Caco-2 (cell line): ENCODE measurements at places on chromosomes 2 and 18. TPM values are rescaled to one million over a fixed set of nuclear protein-coding genes. Genes with fewer than 3 reads are reported as not detected.

GRCh38 chr2:45460825-45461224 is 150.2 kb downstream of the SRBD1 start:
- H3K27me3 ChIP-seq, result no peaks in the 10 kb centered on the region
- H3K4me1 ChIP-seq, result peaks cover 16% of the 10 kb centered on the region
- no peak for DNase-seq
- no peak overlapping the region for H3K4me3 ChIP-seq

GRCh38 chr2:10144771-10145518 is 22.4 kb downstream of the RRM2 start:
- H3K4me3 ChIP-seq, result no peak overlapping the region
- H3K4me1 ChIP-seq, result 0 out of 2 replicates have a peak, but pooled peaks cover 5% of the 10 kb centered on the region
- H3K27ac ChIP-seq, result no peak overlapping the region
- DNase-seq, result no peak

DNA sequence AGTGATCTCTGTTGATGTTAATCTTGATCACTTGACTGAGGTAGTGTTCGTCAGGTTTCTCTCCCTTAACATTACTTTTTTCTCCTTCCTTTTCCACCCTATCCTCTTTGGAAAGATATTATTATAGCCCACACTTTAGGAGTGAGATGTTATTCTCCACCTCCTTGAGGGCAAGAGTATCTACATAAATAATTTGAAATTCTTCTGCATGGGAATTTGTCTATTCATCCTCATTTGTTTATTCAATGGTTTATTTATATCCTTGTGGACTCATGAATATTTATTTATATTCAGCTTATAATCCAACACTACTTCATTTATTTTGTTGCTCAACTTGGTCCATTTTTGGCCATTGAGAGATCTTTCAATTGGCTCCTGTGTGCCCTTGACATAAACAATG is 750.4 kb downstream of the EPHA4 start:
- no peak overlapping the region for H3K4me3 ChIP-seq
- H3K27me3 ChIP-seq, result no peaks in the 10 kb centered on the region
- no peaks in the 10 kb centered on the region for H3K36me3 ChIP-seq
- H3K27ac ChIP-seq, result no peak overlapping the region

DNA sequence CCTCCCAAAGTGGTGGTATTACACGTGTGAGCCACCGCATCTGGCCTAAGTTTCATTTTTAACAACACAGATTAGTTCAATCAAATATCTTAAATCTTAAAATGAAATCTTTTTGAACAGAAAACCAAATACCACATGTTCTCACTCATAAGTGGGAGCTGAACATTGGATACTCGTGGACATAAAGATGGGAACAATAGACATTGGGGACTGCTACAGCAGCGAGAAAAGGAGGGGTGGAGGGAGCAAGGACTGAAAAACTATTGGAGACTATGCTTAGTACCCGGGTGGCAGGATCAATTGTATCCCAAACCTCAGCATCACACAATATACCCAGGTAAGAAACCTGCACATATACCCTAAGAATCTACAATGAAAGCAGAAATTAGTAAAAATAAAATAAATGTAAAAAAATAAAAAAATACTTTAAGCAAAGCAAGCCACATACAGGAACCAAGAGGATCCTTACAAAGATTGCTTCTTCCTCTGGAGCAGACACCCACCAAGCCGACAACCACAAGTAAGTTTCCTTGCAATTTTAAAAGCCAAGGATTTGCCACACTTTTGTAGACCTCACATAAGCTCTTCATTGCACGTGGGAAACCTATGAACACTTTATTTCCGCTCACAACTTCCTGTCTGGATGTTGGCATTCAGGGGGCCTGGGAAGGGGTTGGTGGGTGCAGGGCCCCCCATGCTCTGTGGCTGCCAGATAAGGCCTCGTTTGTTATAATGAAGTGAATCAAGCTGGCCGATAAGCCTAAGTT is 147.9 kb downstream of the MYCN start:
- DNase-seq, result no peak
- no peak overlapping the region for H3K4me3 ChIP-seq
- no peaks in the 10 kb centered on the region for H3K36me3 ChIP-seq
- no peaks in the 10 kb centered on the region for H3K27me3 ChIP-seq

DNA sequence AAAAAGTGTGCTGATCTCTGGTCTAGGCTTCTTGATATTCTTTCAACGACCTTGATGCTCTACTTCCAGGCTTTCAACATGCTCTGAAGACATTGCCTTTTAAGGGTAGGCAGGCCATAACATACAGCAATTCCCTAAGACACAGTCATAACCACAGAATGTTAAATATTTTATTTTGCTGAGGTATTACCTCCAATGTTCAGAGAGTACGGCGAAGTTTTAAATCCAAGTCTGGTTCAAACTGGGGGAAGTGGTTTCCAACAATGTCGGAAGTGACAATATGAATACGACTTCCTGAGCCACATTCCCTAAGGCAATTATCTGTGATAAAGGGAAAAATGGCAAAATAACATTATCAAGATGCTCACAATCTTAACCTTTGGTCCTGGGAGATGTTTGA is 1077.9 kb upstream of the PIK3C3 start:
- no peaks in the 10 kb centered on the region for H3K27me3 ChIP-seq
- H3K4me1 ChIP-seq, result no peaks in the 10 kb centered on the region
- no peak overlapping the region for H3K27ac ChIP-seq
- DNase-seq, result no peak

- no peak overlapping the region for H3K4me3 ChIP-seq
- no peaks in the 10 kb centered on the region for H3K36me3 ChIP-seq
- DNase-seq, result no peak
- H3K27me3 ChIP-seq, result no peaks in the 10 kb centered on the region; the same call in 1 of the 2 replicates
Observed at GRCh38 chr2:172808156-172808555, 72.5 kb downstream of the RAPGEF4 start.

- H3K27me3 ChIP-seq, result no peaks in the 10 kb centered on the region
- H3K36me3 ChIP-seq, result no peaks in the 10 kb centered on the region
- peaks cover 14% of the 10 kb centered on the region for H3K4me1 ChIP-seq
Observed at GRCh38 chr18:2653467-2653866, 2.1 kb upstream of the SMCHD1 start.

Gene FAM237A
- total RNA-seq, result not detected in 2 replicates

Gene CYP27C1
- total RNA-seq, result 0.11 TPM in 1 of 2 replicates, not detected in the other

Gene TMEM37
- total RNA-seq, result 13.8 and 15.8 TPM in 2 replicates

Gene MOCOS
- total RNA-seq, result 4.1 and 5.5 TPM in 2 replicates

Gene SPDYA
- total RNA-seq, result 1.5 and 2.0 TPM in 2 replicates
